ENCODE measurements at places on chromosomes 1 and 21.
A peak's percentile ranks its signal among the peaks of the same experiment; 100 is the strongest.

GRCh38 chr1:21867451-21867996, 55.5 kb downstream of the LDLRAD2 start:
- DNase-seq: no peak

DNA sequence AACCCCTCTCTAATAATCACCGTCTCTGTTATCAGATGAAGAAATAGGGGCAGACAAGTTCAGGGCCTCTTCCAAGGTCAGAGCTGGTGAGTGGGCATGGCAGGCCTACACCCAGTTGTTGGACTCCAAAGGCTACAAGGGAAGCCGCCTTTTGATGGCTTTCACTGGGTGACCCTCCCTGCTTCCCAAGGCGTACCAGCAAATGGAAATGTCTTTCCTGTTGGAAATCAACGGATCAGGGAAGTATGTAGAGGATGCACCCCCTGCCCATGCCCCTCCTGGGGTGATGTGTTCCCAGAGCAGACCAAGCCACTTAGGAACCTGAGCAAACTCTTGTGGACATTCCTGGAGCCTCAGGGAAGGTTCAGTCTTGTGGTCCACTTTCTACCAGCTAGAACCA, 47.4 kb downstream of the LGR6 start:
- DNase-seq: no peak

DNA sequence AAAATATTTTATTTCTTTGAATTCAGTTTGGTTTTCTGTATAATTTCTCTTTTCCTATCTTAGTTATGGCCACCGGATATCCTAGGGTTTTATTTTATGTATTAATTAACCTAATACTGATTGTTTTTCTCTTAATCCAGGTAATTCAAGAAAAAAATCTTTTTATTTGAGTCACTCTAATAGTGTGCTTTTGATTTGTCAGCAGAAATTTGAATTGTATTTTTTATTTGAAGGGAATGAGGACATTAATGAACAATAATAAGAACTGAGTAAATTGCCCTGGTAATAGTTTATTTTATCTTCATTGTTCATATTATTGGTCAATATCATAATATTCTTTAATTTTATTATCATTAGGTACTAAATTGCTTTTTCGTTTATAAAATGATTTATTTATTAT, 120.1 kb downstream of the USP25 start:
- no peak for DNase-seq

GRCh38 chr1:89799495-89799894, 21.3 kb upstream of the LRRC8D start:
- no peak for DNase-seq

GRCh38 chr1:82453511-82454185, 652.9 kb downstream of the ADGRL2 start:
- no peak for DNase-seq

- no peak for DNase-seq
These were observed 45.6 kb downstream of the CRP start for GRCh38 chr1:159668739-159669138.

GRCh38 chr1:72137656-72138055, 144.7 kb downstream of the NEGR1 start:
- no peak for DNase-seq

DNA sequence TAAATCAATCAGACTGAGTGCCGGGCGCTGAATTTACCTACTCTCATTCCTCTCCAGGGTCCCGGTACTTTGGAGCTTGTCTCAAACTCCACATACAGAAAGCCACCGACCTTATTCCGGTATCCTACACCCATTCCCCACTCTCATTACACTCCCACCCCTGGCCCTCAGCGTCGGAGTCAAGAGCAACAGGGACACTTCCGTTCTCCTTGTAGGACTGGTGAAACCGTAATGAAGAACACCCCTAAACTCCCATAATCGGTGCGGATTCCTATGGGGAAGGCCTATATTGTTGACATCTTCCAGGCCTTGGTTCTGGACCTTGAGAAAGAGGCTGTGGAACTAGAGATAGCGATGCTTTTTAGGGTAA, 798 bp downstream of the ZBED6 start:
- DNase-seq: peak; percentile 26

DNA sequence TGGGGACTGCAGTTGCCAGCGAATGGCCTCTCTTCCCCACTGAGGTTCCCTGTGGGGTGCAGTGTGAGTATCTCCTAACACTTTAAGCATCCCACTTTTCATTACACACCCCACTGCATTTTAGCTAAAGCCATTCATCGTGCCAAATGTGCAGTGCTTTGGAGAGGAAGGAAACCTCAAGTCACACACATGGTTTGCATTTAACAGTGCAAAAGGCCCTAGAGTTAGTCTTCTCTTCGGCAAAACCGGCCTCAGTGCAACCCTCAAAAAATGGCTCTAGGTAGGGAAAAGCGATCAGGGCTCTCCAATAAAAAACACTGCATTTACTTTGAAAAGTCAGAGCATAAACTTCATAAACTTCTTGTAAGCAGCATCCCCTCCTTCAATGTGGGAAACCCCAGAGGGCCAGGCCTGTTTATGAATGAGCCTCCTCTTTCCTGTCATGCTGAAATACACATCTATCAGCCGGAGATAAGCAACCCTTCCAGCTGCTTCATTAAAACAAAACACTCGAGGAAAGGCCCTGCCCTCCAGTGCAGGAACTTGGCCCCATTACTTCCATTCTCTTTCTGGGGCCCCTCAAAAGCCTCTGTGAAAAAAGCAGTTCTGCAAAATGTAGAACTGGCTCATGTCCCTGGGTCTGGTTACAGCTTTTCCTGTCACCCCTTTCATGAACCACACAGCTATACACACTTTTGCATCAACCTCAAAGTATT, 184.0 kb downstream of the CDC7 start:
- no peak for DNase-seq

- DNase-seq: peak; percentile 66
These were observed 8.0 kb upstream of the B4GALT3 start for GRCh38 chr1:161185282-161185682.

DNA sequence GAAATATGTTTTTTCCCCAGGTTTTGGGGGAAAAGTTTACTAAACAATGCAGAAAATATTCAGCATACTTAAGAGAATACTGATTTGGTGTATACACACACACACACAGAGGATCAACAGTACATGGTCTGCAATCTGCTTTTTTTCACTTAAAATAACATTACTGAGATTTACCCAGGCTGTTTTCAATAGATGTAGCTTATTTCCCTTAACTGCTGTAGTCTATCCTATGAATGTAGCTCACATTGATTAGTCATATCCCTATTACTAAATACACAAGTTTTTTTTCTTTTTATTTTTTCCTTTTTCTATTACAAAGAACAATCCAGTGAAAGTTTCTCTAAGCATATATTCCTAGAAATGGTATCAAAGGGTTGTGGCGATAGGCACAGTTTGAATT, 266.7 kb upstream of the GREM2 start:
- DNase-seq: no peak

GRCh38 chr1:29094954-29095353, 28.7 kb downstream of the TMEM200B start:
- no peak for DNase-seq

GRCh38 chr1:9262096-9262986, 27.8 kb downstream of the H6PD start:
- DNase-seq: no peak

GRCh38 chr1:30305061-30305460, 418.3 kb downstream of the MATN1 start:
- no peak for DNase-seq

- DNase-seq: no peak
These were observed 56.8 kb downstream of the KIAA0319L start for GRCh38 chr1:35500439-35500838.

GRCh38 chr1:83929184-83929583, 69.7 kb downstream of the TTLL7 start:
- DNase-seq: no peak

DNA sequence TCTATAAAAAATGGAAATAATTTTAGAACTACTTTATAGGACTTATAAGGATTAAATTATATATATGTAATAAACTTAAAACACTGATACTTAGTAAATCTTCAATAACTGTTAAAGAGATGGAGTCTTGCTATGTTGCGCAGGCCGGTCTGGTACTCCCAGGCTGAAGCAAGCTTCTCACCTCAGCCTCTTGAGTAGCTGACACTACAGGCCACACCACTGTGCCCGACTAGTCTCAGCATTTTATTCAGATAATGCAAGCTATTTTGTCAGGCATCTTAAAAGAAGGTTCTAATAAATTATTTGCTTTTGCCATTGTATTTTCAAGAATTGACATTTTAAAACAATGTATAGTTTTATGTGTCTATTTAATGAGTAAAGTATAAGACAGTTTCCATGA, 20.8 kb downstream of the CNST start:
- DNase-seq: no peak

- DNase-seq: no peak
These were observed 103.0 kb downstream of the NOS1AP start for GRCh38 chr1:162172311-162173102.

DNA sequence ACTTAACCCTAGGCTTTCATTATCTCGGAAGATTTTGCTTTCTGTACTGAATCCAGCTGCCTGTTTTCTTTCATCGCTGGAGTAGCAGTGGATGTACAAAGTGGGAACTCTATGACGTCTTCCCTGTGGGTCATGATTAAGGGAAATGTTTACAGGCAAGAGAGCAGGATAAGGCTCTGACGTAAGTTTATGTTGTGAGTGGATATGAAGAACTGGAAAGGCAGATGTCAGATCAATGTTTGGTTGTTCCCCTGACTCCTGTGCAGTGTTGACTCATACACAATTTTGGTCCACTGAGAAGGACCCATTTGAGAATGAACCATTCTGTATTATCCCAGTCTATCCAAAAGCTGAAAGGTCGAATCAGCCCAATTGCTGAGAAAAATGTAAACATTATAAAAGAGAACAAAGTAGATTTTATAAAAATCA, 292.4 kb downstream of the GRIK1 start:
- DNase-seq: no peak

DNA sequence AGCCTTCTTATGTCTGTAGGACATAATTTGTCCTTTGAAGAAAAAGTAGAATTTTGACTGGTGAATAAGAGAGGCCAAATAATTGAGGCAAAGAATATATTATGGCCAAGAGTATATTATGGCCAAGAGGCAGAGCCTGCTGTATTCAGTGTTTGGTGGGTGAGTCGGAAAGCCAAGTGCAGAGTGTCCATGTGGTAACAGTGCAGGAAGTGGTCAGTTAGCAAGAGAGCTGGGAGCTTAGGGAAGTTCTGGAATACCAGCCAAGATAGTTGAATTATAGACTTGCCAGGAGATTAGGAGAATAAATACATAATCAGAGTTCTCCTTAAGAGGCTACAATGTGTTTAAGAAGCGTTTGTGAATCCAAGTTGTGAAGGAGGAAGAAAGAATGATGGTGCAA, 131.5 kb upstream of the LMO4 start:
- DNase-seq: no peak

- DNase-seq: no peak
These were observed 240.6 kb upstream of the TMEM51 start for GRCh38 chr1:14912839-14913481.

DNA sequence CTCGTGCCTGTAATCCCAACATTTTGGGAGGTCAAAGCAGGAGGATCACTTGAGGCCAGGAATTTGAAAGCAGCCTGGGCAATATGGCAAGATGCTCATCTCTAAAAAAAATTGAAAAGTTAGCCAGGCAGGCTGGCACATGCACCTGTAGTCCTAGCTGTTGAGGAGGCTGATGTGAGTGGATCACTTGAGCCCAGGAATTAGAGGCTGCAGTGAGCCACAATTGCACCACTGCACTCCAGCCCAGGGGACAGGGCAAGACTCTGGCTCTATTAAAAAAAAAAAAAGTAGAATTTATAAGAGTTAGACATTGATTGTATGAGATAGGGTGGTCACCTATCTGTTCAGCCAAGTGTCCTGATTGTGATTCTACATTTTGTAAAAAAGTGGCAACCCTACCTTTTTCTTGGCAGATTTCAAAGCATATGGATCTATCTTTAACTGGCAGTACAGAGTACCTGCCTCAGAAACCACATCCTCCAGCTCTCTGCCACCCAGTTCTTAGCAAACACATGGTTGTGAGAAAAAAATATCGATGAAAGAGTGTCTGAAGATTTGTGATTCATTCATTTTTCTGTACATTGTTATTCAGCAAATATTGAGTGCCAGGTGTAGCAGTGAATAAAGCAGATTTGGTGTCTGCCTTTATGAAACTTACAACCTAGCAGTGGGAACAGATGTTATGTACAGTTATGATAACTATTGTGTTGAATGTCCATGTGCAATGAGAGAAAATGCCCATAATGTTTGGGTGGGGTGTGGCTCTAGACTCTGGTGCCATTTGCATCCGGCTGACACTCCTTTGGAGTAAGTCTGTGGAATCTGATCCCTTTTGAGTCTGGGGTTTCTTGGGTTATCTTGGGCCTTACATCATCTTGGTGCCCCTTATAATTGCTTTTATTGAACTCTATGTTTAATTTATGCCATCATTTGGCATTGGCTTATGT, 82.5 kb downstream of the ST3GAL3 start:
- DNase-seq: no peak

DNA sequence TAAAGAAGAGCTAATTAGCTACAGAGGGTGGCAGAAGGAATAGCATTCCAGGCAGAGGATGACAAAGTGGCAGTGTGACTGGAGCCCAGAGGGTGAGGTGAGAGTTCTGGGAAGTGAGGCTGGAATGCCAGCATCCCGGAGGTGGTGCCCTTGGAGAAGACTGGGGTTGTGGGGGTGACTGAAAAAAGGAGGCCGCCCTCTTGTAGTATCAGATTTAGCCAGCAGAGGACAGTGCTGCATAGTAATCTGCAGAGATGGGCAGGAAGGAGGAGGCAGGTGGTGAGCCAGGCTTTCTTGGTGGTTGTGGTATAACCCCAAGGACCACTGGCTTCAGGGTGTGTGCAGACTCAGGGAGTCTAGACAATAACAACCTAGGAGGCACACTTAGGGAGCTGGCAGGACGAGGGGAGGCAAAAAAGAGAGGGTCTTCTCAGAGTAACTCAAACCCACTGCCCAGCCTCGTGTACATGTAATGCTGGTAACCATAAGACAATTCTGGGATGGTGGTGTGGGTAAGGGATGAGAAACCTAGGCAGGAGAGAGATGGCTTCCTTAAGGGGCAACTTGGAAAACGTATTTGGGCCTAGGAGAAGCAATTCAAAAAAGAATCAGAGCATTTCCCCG, 30.5 kb downstream of the MROH7 start:
- DNase-seq: peak; percentile 64

- DNase-seq: peak; percentile 51
These were observed 70.2 kb downstream of the SH3GLB1 start for GRCh38 chr1:86774305-86775295.

GRCh38 chr1:221356693-221357092, 385.2 kb downstream of the DUSP10 start:
- DNase-seq: no peak

GRCh38 chr1:70528590-70529333, 117.7 kb downstream of the CTH start:
- DNase-seq: no peak

GRCh38 chr21:26449161-26449560, 123.9 kb downstream of the CYYR1 start:
- no peak for DNase-seq

GRCh38 chr1:229942501-229942900, 124.5 kb upstream of the GALNT2 start:
- no peak for DNase-seq

DNA sequence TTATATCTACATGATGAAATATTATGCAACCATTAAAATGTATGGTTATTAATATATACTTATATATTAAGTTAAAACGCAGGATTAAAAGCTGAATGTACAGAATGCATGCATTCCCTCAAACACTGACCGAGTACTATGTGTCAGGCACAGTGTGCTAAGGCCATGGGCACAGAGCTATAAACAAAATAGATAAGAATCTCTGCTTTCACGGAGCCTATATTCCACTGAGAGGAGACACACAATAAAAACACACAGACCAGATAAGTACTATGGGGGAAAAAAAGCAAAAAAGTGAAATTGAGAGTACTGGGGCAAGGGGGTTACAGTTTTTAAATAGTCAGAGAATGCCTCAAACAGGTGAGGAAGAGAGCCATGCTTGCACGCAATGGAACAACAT, 62.7 kb downstream of the GPATCH2 start:
- DNase-seq: no peak
